ENCODE measurements at places on chromosomes 16 and 17. TPM values are rescaled to one million over a fixed set of nuclear protein-coding genes. Genes with fewer than 3 reads are reported as not detected.

Gene STAT5A
- 3.2 TPM for total RNA-seq

Gene PRR15L
- total RNA-seq: 24.3 TPM

Gene TCAP
- total RNA-seq: 1.6 TPM

Gene ABCC12
- total RNA-seq: not detected
